CD4-positive, CD25-positive, alpha-beta regulatory T cell (primary cell): ENCODE measurements at places on chromosomes 16 and 17.

DNA sequence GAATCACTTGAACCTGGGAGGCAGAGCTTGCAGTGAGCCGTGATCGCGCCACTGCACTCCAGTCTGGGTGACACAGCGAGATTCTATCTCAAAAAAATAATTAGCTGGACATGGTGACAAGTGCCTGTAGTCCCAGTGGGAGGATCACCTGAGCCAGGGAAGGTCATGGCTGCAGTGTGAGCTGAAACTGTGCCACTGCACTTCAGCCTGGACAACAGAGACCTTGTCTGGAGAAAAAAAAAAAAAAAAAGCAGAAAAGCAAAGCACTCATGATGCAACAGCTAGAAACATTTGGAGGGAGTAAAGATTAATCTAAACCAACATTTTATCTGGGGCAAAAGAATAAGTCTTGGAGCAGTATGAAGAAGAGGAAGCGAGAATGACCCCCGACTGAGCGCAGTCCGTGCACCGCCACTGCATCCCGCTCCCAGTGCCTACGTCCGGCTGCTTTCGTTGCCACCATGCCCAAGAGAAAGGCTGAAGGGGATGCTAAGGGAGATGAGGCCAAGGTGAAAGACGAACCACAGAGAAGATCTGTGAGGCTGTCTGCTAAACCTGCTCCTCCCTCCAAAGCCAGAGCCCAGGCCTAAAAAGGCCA, 8.2 kb downstream of the PRPSAP1 start:
- DNase-seq: no peak

DNA sequence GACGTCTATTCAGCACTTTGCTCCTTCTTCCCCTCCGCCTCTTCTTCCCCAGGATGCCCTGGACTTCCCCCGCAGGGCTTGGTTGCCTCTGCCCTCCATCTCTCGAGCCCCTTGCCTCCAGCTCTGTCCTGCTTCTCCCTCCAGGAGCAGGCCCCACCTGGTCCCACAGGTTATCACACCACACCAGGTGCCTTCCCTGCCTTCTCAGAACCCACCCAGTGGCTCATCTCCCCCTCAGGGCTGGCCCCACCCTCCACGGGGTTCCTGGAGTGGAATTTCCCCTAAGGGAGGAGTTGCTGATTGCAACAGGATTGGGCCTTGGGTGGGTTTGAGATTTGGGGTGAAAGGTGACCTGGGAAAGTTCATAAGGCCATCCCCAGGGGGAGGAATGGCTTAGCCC, 49.0 kb upstream of the TAC4 start:
- no peak for DNase-seq

DNA sequence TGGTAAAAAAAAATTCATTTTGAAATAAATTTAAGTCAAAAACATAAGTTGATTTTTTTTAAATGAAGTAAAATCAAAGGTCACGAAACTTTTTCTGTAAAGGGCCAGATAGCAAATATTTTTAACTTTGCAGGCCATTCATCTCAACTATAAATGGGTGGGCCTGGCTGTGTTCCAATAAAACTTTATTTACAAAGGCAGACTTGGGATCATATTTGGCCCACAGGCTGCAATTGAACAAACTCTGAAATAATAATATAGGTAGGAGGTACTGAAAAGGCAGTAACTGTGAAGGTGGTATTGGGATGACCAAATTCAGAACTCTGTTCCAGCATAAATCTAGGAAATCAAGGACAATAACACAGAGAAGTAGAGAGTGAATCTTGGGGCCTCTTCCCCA, 12.2 kb upstream of the EMP2 start:
- DNase-seq: no peak

DNA sequence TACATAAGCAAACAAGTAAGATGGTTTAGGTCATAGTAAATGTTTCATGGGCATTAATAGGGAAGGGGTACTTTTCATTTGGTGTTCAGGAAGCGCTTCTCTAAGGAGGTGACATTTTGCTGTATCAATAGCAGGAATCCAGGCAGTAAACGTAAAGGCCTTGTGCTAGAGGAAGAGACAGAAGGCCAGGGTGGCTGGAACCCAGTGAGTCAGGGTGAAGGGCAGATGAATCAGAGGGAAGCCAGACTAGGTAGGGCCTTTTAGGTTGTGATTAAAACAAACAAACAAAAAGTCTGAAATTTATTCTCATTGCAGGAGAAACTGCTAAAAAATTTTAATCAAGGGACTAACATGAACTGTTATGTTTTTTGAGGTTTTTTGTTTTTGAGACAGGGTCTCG, 6.5 kb downstream of the BMERB1 start:
- no peak for DNase-seq

DNA sequence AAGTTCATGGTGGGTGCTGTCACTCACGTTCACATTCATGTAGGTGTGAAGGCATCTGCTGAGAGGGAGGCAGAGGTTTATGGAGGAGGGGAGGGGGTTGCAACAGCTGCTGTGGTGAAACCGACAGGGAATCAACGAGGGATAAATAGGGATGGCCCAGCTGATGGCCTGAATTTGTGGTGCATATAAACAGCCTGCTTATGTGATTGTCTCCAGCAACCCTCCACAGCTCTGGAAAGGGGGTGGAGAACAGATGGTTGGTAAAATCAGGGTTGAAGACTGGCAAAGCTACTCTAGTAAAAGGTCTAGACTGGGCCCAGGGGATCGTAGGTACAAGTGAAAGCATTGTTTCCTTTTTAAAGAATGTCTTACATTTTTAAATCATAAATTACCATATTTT, 53.7 kb downstream of the IQCK start:
- no peak for DNase-seq

DNA sequence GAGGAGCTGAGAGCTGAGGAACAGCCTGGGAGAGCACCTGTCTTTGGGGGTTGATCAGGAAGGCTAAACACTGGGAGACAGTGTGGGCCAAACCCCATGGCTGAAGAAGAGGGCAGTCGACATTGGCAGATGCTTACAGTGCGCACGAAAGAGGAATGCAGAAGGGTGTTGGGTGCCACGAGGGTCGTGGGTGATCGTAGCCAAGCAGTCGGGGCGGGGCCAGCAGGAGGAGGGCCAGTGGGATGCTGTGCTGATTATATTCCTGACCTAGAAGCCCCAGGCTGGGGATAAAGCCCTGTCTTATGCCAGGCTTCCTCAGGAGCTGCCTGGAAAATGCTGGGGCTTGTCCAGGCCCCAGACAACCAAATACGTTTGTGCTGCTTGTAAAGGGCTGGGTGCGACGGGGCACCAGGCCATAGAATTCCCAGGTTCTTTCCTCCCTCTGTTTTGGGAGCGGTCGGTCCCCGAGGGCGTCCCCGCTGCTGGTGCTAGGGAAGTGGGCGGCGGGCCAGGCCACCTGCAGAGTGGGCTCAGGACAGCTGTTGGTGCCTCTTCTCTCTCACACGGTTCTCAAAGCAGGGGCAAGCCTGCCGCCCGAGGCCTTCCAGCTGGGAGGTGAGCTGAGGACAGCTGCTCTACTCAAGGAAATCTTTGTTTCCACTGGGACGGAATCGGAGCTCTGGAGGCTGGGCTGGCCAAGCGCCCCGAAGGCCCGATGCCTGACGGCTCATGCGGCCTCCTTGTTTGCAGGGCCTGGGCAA, 10.0 kb downstream of the C1QTNF1 start:
- DNase-seq: no peak

- no peak for DNase-seq
These were observed 16.2 kb upstream of the RMI2 start for GRCh38 chr16:11329071-11329491.

DNA sequence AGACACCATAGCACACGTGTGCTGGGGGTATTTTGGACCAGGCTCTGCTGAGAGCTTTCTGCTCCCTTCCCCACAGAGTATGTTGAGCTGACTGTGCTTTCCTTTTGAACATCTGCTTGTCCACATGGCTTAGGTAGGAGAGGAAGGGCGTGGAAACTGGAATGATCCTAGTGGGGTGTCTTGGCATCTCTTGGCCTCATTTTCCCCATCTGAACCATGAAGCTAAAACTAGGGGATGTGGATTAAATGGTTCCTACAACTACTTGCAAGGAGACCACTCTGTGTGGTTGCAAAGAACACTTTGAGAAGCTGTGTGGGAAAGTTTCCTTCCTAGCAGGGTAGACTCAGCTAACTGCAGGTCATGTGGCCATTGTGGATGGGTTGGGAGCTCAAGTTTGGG, 6.7 kb upstream of the NLRC5 start:
- no peak for DNase-seq

DNA sequence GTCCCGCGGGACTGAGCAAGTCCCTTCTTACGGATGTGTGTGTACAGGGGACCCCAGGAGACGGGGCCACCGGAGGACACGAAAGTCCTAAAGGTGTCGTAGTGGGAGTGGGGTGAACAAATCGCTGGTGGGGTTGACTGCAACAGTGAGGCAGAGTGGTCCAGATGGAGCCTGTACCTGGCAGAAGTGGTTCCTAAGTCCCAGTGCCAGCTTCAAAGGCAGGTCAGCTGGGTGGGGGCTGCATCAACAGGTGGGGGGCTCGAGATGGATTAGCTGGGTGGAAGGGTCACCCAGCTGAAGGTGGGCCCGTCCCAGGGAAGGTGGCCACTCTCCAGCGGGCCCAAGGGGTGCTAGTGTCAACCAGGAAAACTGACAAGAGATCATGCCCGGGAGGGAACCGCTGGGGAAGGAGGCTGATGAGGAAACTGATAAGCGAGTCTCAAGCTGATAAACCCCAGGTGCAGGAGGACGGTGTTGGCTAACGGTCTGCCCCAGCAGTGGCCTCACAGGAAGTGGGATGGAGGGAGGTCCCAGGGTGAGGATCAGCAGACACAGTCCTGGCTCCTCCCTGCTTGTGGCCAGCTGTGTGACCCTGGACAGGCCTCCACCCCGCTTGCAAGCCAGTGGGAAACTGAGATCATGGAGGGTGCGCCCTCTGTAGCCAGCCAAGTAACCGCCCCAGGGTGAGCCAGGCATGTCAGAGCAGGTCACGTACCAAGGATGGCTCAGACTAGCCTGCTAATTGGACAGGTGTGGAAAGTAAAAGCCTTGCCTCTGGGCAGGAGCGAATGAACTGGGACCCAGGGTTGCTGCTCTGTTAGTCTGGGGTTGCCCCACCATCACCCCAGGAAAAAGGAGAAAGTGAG, 1.0 kb downstream of the ORAI3 start:
- DNase-seq: no peak

GRCh38 chr17:1022278-1023024, 25.5 kb downstream of the TIMM22 start:
- no peak for DNase-seq

GRCh38 chr17:81339534-81340296, 44.6 kb upstream of the SLC38A10 start:
- no peak for DNase-seq

DNA sequence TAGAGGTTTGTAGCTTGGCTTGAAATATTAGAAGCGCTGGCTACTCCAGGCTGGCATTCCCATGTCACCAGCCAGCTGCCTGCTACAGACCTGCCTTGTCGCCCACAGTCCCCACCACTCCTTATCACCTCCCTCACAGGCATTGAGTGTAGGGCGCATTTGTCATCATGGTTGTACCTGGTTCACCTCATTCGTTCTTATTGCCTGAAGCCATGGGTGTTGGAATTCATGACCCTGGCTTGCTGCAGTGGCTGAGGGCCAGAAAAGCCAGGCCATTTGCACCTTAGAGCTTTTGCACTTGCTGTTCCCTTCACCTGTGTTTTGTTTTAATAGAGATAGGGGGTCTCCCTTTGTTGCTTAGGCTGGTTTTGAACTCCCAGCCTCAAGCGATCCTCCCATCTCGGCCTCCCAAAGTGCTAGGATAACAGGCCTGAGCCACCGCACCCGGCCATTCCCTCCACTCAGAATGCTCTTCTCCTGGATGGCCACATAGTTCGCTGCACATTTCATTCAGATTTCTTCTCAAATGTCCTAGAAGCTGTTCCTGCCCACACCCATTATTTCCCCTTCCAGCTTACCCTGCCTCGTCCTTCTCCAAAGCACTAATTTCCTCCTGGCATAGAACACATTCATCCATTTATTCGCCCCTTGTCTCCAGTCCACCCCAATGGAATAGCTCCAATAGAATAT, 97.6 kb downstream of the C16orf78 start:
- DNase-seq: no peak

- DNase-seq: no peak
These were observed 13.6 kb downstream of the KATNB1 start for GRCh38 chr16:57749101-57749692.

- no peak for DNase-seq
These were observed 6.2 kb upstream of the SLC7A6 start for GRCh38 chr16:68257906-68258800.

GRCh38 chr17:76138896-76139752, 1.9 kb downstream of the FOXJ1 start:
- no peak for DNase-seq

- peak; percentile 82 for DNase-seq
These were observed at the start of gene FBXO31 for GRCh38 chr16:87383505-87384161. FBXO31 (minus strand) TSS chr16:87383776; CDS start chr16:87383744, 32 bp downstream.

GRCh38 chr17:70863436-70864248, 694.3 kb downstream of the KCNJ2 start:
- no peak for DNase-seq

GRCh38 chr16:3580686-3581085, 3.5 kb upstream of the NLRC3 start:
- no peak for DNase-seq

DNA sequence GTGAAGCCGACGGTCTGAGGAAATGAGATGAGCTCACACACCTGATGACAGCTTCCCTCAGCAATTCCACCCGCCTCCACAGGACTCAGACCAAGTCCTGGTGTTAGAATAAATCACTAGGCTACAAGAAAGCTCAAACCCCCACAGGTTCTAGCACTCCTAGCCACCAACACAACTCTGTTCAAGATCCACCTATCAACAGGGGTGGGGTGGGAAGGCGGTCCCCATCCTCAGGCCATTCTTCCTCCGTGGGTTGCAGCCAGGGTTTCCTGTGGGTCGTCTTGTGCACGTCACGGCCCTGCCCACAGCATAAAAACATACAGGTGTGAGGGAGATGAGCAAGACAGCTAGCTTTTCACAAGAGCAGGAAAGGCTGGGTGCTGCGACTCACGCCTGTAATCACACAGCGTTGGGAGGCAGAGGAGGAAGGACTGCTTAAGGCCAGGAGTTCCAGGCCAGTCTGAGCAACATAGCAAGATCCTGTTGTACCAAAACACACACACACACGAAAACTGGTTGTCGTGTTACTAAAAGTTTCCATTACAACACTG, 81.1 kb downstream of the ANKRD11 start:
- peak; percentile 71 for DNase-seq

DNA sequence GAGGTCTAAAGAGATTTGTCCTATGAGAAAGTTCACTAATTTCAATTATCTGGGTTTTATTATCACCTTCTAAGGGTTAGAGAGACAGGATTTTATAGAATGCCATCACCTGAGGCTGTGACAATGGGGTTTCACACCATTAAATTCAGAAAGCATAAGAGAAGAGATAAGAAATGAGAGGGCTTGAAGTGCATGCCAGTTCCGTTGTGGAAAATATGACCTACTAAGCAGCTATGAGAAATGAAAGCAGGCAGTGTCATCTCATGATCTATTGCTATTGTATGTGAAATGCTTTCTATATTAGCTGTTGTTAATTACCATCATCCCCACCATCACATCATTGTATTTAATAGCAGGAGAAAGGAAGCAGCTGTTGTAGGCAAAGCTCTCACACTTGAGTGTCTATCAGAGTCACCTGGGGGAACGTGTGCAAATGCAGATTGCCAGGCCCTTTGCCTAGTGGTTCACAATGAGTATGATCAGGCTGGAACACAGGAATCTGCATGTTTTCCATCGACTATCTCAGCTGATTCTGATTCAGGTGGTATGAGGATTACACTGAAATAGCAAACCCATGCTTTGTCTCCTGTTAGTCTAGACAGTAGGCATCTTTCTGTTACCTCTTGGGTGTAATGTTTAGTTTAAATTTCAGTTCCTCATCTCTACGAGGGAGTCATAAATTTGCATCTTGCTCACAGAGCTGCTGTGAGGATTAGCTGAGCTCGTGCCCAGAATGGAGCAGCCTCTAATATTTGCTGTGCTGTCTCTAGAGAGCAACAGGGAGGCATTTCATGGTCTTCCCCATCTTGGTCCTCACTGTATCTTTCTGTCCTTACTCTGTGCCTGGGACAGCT, 256.4 kb downstream of the CDH13 start:
- no peak for DNase-seq
